Mesothelial cell of epicardium (in vitro differentiated cells): ENCODE measurements at places on chromosomes 6 and 20.

DNA sequence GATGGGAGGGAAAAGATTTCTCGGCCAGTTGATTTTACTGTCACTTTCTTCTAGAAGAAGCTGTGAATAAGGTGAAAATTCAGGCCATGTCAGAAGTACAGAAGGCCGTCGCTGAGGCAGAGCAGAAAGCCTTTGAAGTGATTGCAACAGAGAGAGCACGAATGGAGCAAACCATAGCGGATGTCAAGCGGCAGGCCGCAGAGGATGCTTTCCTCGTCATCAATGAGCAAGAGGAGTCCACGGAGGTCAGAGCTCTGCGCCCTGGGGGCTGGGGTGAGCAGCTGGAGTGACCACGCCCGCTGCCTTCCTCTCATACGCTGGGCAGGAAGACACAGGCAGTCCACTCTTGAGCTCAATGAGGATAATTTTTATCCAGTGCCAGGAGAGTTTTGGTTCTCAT lies 21.8 kb upstream of the C20orf144 start:
- DNase-seq, result peak; percentile 33

GRCh38 chr6:72905705-72906478 lies 284.0 kb downstream of the KCNQ5 start:
- no peak for DNase-seq

GRCh38 chr6:63321821-63322220 lies 2.0 kb upstream of the LGSN start:
- DNase-seq, result no peak

- no peak for DNase-seq
These were observed 14.6 kb upstream of the RALY start for GRCh38 chr20:33979094-33979493.

DNA sequence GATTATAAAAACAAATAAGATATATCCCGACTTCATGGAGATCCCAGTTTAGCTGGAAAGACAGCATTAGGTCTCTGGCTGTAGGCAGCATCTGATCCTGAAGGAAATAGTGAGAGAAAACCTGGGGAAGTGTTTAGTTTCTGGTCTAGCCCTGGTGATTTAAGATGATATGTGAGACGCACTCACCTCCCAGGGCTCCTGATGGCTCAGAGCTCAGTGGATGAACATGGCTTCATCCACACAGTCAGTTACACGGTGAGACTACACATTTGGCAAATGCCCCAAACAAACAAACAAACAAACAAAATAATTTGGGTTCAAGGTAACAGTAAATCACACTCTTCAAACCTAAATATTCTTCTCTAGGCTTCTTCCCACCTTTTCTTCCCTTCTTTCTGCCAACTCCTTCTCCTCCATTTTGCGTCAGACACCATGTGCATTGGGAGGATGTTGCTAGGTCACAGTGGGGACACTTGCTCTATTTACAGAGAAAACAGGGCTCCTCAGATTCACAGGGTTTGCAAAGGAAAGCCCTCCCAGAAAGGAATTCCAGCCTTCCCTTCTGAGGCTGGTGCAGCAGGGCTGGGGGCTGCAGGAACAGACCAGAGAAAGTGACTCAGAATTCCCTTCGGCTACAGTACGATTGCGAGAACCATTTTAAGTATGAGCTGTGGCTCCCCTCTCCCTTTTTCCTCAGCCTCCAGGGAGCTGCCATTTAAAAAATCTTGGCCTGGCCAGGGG lies 59.6 kb upstream of the SALL4 start:
- no peak for DNase-seq

- DNase-seq, result no peak
These were observed 6.0 kb upstream of the PTCHD4 start for GRCh38 chr6:48116699-48117645.
